ENCODE measurements at places on chromosomes 4 and X. TPM values are rescaled to one million over a fixed set of nuclear protein-coding genes. Genes with fewer than 3 reads are reported as not detected.

Gene DIPK2B
- total RNA-seq: not detected

Gene SH3D19
- 23.5 TPM for total RNA-seq

Gene TMEM175
- total RNA-seq: 8.6 TPM

Gene MCF2
- total RNA-seq: not detected

Gene AREG
- 96.5 TPM for total RNA-seq

Gene GLRA2
- total RNA-seq: not detected
